ENCODE measurements at places on chromosomes 5 and 9.

- peak; percentile 42 for DNase-seq
Observed at GRCh38 chr5:59548807-59549357, 344.6 kb downstream of the PDE4D start.

DNA sequence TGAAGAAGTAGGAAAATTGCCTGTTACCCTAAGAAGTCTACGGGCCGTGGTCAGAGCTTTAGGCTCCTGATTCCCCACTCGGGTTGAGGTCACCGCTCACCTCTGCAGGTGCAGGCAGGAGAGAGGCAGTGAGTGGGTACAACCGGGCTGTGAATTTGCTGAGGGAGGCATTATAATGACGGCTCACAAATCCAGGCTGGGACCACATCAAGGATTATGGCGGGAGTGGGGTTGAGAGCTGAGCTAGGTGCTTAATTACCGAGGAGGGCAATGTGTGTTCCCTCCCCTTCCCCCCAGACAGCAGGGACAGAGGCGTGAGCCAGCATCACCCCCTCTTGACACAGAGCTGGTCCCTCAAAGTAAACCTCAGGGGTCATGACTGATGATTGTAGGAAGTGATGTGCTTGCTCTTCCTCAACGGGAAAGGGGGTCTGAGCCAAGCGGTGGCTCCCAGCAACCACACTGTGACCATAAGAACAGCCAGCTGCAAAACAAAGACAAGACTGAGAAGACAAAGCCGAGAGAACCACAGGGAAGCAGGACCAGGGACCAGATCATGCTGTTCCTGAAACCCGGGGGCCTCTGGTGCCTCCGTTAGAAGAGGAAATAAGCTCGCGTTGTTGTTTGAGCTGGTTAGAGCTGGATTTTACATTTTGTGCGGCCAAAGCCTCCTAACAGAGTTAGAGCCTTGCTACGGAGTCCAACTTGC is 77.7 kb downstream of the OLFM1 start:
- no peak for DNase-seq

DNA sequence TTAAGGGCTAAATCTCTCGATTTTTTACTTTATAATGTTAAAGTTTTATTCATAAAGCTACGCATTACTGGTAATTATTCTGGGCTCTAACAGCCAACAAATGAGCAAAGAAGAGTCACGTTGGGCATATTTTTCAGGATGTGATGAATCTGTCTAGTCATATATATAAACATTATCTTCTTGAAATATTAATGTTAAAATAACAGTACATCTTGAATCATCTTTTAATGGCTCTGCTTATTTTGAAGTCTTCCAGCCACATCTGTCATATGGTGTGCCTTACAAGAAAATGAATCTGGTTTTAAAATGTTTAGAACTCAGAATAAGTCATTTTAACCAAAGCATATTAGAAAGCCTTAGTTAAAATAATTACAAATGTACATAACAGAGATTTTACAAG is 96.9 kb downstream of the CWC27 start:
- no peak for DNase-seq

GRCh38 chr9:72315510-72316311 is 49.3 kb downstream of the ZFAND5 start:
- peak; percentile 53 for DNase-seq

GRCh38 chr5:180336234-180337020 is 16.7 kb downstream of the GFPT2 start:
- DNase-seq: no peak

GRCh38 chr9:4842213-4842612 is 49.5 kb downstream of the RCL1 start:
- DNase-seq: no peak

- DNase-seq: no peak
Observed at GRCh38 chr5:72273547-72273946, 46.5 kb downstream of the MRPS27 start.

DNA sequence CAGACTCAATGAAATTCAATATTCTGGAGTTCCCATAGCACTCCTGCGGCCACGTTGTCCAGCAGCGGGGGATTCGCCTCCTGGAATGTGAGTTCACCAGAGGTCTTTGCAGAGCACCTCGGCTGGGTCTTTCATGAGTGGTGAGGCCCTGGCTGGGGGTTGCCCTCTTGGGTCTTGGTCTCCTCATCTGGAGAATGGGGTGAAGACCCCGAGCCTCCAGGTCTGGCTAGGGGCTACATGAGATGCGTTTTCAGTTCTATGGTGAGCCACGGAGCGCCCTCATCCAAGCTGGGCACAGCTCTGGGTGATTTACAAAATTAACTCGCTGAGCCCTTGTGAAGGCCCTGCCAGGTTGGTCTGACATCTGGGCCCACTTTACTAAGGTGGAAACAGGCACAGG is 37.5 kb upstream of the RXRA start:
- no peak for DNase-seq

GRCh38 chr5:134594336-134594735 is 38.3 kb downstream of the SAR1B start:
- DNase-seq: no peak

GRCh38 chr9:129240581-129241211 is 62.6 kb upstream of the IER5L start:
- no peak for DNase-seq

GRCh38 chr5:21661184-21661583 is 1192.0 kb downstream of the CDH12 start:
- DNase-seq: no peak

DNA sequence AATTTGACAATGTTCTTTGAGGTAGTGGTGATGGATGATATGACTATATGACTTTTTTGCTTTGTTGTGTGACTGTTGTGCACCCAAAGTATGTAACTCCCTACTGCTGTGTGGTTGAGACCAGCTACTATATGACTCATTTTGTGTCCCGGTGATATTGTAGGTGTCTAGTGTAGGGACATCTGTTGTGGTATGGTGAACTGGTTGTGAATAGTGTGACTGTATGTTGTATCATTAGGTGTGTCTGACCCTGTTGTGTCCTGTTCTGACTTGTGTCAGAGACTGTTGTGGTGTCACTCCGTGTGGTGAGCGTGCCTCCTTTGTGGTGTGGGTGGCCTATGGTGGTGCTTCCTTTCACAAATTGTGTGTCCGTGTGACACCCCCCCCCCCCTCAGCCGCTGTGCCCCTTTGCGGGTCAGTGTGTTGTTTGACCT is 11.2 kb upstream of the CXXC5 start:
- DNase-seq: no peak

DNA sequence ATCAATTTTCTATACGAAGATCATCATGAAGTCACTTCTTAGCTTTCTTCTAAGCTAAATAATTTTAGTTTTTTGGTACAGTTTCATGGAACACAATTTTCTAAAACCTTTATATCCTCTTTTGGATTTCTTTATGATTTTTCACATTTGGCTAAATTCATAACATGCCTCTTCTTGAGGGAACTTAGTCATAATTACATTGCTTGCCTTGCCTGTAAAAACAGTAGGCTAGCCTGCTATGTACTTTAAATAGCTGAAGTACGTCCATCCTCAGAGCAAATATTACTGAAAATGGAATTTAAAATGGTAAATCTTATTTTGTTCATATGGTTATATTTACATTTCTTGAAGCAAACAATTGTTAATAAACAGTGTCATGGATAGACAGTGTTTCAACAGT is 225.0 kb downstream of the VPS13A start:
- no peak for DNase-seq

DNA sequence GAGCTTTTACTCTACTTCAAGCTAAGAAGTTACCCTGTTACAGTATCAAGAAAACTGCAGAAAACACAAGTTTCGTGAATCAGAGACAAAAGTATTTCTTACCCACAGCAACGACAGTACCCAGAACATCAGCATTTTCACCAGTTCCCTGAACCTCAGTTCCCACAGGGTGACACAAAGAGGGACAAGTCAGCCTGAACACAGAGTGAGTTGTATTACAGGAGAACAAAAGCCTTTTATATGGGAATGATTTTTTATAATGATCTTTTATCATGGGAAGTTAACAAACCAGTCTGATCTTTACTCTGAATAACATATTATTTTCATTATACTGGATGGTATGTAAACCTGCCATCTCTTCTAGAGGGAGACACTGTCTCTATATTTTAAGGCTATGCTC is 139.0 kb upstream of the ITGA1 start:
- DNase-seq: no peak

- DNase-seq: no peak
Observed at GRCh38 chr9:107635101-107635802, 145.7 kb upstream of the KLF4 start.

DNA sequence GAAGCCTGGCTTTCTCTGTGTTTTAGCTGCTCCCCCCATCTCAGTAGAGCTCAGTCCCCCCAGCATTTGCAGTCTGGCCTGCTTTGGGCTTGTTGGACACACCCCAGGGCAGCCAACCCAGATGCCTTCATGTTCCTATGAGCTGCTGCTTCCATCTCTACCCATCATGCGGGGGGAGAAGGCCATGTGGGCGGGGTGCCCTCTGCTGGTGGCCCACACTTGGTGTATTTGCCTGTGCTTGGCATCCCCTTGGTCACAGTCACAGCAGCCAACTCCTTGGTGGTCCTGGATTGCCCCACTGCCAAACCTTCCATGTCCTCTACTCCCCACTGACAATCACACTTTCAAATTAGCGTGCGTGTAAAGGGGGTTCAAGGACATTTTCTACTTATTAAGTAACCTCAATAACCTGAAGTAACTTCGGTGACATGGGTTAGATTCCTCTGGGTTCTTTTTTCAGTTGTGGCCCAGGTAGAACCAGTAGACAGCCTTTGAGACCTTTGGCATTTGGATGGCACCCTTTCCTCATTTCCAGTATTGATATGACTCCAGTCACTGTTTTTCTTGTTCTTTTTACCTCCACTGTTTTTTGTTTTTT is 42.8 kb downstream of the SNX30 start:
- DNase-seq: peak; percentile 22

DNA sequence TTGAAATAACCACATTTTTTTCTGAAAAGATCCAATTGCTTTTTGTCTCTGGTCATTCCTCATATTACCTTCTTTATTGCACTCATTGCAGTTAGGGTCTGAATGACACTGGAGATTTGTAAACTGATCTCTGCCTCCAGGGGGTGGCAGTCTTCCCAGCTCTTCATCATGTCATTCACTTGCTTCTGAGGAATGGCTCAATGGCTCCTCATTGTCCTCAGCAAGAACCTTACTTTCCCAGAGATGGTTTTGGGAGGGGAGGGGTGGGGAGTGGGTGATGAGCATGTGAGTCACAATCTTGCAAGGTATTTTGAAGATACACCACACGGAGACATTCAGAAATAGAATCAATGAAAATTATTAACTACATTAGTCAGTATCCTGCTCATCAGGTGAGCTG is 159.8 kb upstream of the GAS1 start:
- DNase-seq: no peak

GRCh38 chr5:58477760-58478376 is 13.4 kb upstream of the GAPT start:
- no peak for DNase-seq

DNA sequence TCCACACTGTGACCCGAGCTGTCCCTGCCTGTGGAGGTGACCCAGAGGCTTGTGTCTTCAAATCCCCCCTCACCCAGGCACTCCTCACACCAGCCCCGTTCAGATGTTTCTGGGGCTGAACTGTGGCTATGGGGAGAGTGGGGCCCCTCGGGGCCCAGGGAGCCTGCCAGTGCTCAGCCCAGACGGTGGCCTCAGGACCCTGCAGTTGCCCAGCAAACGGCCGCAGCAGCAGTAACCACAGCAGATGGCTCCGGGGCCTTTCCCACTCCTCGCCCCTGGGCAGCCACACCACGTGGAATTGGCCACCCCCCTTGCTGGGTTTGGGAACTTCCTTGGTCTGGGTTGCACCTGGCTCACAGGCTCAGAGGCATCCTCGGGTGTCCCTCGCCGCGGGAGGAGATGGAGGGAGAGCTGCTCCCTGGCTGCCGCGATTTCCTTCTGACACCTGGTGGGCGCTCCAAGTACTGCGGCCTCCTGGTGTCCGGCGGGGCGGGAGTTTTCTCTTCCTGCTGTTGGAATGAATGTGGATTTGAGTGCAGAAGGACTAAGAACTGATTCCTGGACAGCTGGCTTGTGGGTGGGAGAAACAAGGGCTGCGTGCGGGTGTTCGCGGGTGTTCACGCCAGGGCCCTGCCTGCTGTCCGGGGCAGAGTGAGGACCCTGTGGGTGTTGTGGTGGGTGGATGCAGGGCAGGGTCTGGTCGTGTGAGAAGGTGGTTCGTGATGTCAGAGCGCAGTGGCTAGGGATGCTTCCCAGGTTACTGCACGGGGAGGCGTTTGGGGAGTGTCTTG is 97.5 kb downstream of the COL5A1 start:
- peak; percentile 48 for DNase-seq

GRCh38 chr5:158198636-158199035 is 339.7 kb upstream of the CLINT1 start:
- no peak for DNase-seq

- no peak for DNase-seq
Observed at GRCh38 chr5:6704361-6704851, 8.8 kb upstream of the TENT4A start.

GRCh38 chr9:94157050-94157801 is 73.0 kb downstream of the PTPDC1 start:
- DNase-seq: peak; percentile 73

- no peak for DNase-seq
Observed at GRCh38 chr5:157972579-157972978, 113.6 kb upstream of the CLINT1 start.

GRCh38 chr5:132387640-132388117 is 18.2 kb downstream of the SLC22A5 start:
- DNase-seq: no peak
